ENCODE measurements at places on chromosomes 11 and 22. TPM values are rescaled to one million over a fixed set of nuclear protein-coding genes. Genes with fewer than 3 reads are reported as not detected.

Gene DERL3
- 9.9 TPM for total RNA-seq

- H3K27ac ChIP-seq: no peak overlapping the region
- DNase-seq: no peak
- no peaks in the 10 kb centered on the region for H3K27me3 ChIP-seq
- no peak overlapping the region for H3K4me3 ChIP-seq
- H3K36me3 ChIP-seq: no peaks in the 10 kb centered on the region
Observed at GRCh38 chr11:113087706-113088105, 126.5 kb downstream of the NCAM1 start.

Gene KRTAP5-7
- 0.29 TPM for total RNA-seq

Gene SCGB1D2
- total RNA-seq: not detected

DNA sequence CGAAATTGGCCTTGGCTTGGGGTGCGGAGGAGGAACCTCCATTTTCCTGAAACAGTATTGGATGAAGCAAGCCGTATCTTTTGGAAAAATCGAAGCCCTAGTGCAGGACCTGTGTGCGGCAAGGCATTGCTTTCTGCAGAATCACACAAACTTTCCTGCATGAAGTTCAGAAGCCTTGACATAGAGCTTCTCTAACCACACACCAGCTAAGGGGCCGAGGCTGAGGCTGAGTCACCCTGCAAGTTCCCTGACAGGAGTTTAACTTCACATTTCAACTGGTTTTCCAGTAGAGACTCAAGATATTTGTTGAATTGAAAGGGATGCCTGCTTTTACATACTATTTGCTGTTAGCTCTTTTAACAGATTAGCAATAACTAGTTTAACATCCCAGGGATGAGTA lies 67.8 kb downstream of the TCF20 start:
- H3K4me3 ChIP-seq: peak overlapping the region; percentile 46
- H3K4me1 ChIP-seq: peaks cover 44% of the 10 kb centered on the region
- H3K36me3 ChIP-seq: peaks cover 38% of the 10 kb centered on the region

Gene TPBGL
- not detected for total RNA-seq

DNA sequence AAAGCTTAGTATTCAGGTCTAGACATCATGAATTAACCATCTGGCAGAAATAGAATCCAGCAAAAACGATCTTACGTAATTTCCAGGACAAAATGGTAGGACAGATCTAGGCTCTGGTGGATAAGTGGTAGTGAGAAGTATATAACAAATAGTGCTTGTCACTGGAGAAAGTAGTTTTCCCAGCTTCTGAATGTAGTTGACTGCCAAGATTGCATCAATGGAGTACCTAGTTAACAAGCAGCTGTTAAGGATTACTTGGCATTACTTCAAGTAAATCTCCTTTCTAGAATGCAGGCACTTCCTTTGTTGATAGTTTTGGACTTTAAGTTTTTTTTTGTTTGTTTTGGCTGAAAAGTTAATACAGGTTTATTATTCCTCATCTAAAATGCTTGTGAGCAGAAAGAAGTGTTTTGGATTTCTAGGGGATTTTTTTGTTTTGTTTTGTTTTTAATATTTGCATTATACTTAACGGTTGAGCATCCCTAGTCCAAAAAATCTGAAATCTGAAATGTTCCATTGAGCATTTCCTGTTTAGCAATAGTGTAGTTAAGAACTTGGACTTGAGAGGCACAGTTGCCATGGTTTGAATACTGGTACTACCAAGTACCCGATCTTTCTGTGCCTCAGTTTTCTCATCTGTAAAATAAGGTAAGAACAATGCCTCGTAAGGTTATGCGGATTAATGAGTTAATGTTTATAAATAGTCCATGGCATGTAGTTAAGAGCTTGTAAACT lies 20.3 kb downstream of the FAM118B start:
- peaks cover 9% of the 10 kb centered on the region for H3K36me3 ChIP-seq
- DNase-seq: no peak
- H3K27me3 ChIP-seq: no peaks in the 10 kb centered on the region
- H3K27ac ChIP-seq: no peak overlapping the region
- H3K4me3 ChIP-seq: no peak overlapping the region

Gene PYGM
- 3.9 TPM for total RNA-seq

- peak overlapping the region; percentile 22 for H3K4me3 ChIP-seq
- peak overlapping the region; percentile 75 for H3K27ac ChIP-seq
- H3K27me3 ChIP-seq: no peaks in the 10 kb centered on the region
- DNase-seq: peak; percentile 70
Observed at GRCh38 chr22:50247748-50248147, 2.9 kb upstream of the TUBGCP6 start.

Gene USP2
- 0.22 TPM for total RNA-seq

DNA sequence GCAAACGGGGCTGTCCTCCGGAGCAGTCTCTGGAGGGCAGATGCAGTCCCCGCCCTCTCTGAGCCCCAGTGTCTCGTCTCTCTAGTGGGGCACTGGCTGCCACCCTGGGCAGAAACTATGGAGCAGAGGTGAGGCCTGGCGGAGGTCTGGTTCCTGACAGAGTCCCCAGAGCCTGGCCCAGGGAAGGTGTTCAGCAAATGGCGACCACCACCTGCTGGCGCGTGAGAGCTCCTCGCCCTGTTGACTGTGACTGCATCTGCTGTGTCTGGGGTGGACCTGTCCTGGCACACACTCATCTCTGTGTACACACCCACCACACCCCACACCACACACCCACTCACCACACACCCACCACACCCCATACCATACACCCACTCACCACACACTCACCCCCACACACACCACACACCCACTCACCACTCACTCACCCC lies 18.3 kb upstream of the TTLL12 start:
- H3K36me3 ChIP-seq: no peaks in the 10 kb centered on the region
- H3K27me3 ChIP-seq: no peaks in the 10 kb centered on the region
- no peak for DNase-seq

GRCh38 chr22:28222976-28223745 lies 304.1 kb upstream of the PITPNB start:
- H3K27ac ChIP-seq: no peak overlapping the region
- no peaks in the 10 kb centered on the region for H3K27me3 ChIP-seq
- no peaks in the 10 kb centered on the region for H3K4me1 ChIP-seq
- no peaks in the 10 kb centered on the region for H3K36me3 ChIP-seq
- H3K4me3 ChIP-seq: no peak overlapping the region

Measured in activated CD4-positive, alpha-beta T cell treated with anti-CD3 and anti-CD28 coated beads, Interleukin-2, amount 10 ng/mL, durations not matched to agents 7 days and 5 days (primary cell).